Stimulated activated CD4-positive, alpha-beta T cell treated with anti-CD3 and anti-CD28 coated beads, Interleukin-4, amount 100 ng/mL, for 1 hour (primary cell): ENCODE measurements at places on chromosomes 16 and 17.

DNA sequence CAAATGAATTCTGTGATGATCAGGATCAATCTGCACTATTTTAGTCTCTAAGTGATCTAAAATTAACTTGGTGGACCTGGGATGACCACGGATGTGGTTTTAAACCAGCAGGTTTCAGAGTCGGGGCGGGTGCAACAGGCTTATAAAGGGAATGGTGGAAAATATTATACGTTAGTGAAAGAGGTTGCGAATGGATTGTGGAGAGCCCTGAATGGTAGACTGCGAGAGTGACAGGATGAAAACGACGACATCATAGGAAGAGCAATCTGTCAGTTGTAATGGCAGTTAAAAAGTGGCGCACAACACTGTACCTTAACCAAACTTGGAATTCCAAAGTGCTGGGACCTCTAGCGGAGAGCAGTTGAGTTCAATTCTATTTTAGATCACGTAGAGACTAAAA lies 1.2 kb upstream of the CYB5B start:
- DNase-seq, result no peak

DNA sequence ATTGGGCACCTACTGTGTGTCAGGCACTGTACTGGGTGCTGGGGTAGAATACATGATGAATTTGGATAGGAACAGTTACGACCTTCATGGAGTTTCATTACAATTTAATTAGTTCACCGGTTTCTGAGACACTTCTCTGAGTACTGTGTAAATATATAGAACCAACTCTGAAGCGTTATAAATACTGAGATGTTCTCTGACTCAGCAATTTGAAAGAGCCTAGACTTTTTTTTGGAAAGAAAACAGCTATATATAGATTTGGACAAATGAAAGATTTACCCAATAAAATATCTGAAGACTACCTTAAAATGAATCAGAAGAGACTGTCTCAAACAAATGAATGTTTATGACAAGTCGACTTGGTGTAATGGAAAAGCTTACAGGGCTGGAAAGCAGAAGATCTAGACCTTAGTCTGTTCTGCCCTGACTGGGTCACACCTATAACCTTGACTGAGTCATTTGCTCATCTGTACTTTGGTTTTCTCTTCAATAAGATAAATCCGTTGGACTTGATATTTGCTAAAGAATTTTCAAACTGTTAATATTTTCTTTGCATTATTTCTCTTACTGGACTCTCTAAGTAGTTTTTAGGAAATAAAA lies 4.6 kb upstream of the GAN start:
- no peak for DNase-seq

- no peak for DNase-seq
These were observed 15.1 kb downstream of the SSH2 start for GRCh38 chr17:29914819-29915537.

- DNase-seq, result no peak
These were observed 1.2 kb upstream of the MGAT5B start for GRCh38 chr17:76866774-76867577.

DNA sequence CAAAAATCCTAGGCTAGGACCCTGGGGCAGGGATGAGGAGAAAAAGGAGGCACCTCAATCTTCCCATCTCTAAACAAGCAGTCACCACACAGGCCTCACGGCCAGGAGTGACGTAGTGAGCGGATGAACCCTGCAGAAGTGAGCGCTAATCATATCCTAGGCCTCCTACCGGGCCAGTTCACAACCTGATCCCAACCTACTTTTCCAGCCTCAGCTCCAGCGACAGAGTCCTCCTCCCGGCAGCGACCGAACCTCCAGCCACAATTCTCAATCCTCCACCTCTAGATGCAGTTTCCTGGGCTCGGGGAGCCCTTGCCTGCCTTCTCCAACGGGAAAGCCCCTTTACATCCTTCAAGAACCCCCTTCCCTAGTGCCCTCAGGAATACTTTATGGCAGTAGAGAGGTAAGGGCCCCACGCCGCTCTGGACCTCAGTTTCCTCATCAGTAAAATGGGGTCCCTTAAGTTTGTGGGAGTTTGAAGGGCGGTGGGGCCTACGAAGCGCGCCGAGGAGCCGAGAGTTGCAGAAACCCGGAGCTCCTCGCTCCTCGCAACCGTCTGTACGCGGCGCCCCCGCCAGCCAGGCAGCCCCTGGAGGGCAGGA lies 1.4 kb downstream of the ZNF668 start:
- DNase-seq, result peak; percentile 24

DNA sequence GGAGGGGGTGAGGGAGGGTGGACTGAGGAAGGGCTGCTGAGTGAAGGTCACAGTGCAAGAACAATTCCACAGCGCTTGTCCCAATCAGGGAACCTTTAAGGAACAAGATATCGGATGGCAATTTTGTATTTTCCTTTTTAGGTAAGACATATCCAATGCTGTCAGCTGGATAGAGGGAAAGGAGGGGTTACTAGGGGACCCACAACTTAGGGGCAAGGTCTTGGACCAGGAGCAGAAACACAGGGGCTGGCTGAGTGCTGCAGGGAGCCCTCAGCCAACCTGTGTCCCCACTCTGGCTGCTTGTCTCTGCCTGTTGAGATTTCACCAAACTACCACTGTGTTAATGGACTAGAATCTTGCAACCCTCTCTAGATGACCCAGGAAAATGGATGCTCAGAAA lies 47.6 kb downstream of the AKAP1 start:
- DNase-seq, result no peak

GRCh38 chr16:15726715-15727114 lies 76.7 kb downstream of the NDE1 start:
- DNase-seq, result no peak

DNA sequence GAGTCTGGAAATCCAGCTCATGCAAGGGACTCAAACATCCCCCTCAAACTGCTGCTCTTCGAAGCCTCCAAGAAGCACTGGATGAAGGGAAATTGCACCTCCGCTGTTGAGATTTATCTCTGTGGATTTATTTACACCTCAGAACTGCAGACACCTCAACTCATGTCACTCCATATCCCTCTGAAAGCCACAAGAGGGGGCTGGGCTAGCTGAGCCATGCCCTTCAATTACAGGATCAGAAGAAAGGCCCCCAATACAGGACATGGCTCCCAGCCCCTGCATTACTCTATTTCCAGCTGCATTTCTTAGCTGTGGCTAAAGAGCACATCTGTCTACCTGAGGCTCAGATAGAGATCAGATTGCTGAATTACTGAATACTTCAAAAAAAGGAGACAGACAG lies 103.1 kb upstream of the DYNLRB2 start:
- DNase-seq, result no peak

- DNase-seq, result no peak
These were observed 43.5 kb downstream of the HS3ST2 start for GRCh38 chr16:22857296-22858025.

DNA sequence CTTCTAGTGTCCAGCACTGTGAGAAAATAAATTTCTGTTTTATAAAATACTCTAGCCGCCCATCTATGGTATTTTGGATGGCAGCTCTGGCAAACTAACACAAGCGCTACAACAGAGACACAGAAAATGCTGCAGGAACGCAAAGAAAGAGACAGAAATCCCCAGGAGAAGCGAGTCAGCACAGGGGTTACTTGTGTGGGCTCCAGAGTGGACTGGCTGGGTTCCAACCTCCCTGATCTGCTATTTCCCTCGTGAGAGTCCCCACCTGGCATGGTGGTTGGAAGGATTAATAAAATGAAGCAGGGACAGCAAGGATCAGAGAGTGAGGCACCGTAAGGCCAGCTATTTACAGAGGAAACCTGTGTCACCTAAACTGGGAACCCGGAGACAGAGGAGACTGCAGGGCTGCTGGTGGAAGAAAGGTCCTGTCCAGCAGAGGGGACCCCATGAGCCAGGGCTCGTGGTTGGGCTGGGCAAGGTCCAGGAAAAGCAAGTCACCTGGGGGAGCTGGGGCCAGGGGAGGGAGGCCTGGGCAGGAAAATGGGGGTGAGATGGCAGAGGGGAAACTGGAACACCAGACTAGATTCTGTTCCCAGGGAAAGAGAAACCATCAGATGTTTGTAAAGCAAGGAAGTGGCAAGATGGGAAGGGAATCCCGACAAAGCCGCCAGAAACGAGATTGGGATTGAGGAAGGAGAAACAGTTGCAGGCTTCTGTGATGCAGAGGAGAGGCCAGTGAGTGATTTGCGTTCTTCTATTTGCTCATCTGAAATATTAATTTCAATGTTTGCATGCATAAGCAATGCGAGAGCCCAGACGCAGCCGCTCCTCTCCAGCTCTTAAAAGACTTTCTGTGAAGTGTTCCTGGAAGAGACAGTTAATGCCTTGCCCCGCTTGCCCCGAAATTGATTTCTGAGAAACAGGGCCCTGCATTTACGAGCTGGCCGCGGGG lies 63.0 kb upstream of the TEKT3 start:
- no peak for DNase-seq

DNA sequence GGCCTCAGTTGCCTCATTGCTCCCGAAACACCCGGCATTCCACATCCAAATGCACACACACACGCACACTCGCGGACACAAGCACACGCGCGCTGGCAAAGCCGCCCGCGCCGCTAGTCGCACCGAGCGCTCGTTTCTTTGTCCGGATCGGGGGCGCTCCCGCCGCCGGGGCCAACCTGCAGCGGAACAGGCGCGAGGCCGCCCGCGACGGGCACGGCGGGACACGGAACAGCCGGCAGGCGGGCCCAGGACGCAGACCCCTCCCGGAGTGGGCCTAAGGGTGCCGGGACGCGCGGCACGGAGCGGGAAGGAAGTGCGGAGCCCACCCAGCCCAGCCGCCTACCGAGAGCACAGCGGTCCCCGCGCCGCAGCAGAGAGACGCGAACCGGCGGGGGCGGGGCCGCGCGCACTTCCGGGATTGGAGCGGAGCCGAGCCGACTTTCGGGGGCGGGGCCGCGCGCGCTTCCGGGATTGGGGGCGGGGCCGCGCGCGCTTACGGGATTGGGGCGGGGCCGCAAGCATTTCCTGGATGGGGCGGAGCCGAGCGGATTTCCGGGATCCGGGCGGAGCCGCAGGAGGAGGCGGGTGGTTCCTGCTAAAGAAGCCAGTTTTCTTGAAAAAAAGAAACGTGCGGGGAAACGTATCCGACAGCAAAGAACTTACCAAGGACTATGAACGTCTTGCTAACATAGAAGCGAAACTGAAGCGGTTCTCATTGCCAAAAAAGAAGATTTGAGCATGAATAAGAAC lies at the start of gene CYBC1:
Gene CYBC1 (minus strand): TSS at position 396 of the 750 bp plus-strand sequence. CDS start 1,498 bp downstream, outside the sequence.
- DNase-seq, result peak; percentile 96

DNA sequence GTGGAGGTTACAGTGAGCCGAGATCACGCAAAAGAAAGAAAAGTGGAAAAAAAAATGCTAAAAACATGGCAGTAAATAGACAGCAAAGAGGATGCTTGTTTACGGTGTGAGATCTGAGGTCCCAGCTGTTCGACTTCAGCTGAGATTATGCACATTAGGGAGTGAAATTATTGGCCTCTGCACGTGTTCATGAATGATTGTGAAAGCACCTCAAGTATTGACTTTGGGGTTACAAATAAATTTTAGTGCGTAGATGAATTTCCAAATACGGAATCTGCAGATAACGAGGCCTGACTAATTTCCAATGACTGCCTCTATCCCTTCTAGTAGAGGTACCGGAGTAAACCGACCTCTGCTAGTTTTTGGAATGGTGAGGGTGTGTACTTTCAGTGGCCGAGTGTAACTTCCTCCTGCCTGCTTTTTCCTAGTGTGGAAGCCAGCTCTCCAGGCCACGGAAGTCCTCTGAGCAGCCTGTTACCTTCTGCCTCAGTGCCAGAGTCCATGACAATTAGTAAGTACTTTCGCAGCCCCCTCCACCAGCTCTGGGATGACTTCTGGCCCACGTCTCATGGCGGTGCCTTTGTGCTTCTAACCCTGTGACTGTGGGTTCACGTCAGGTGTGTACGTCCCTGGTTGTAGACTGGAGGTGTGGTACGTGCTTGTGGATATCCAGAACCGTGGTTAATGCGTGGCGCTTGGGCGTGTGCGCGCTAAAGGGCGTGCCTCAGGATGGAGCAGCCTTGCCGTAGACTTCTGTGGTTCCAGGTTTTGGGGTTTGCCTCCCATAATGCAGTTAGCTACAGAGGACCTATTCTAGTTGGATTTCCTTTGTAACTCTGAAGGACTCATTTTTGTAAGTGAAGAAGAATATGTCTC lies 102.1 kb downstream of the SNX29 start:
- DNase-seq, result no peak

DNA sequence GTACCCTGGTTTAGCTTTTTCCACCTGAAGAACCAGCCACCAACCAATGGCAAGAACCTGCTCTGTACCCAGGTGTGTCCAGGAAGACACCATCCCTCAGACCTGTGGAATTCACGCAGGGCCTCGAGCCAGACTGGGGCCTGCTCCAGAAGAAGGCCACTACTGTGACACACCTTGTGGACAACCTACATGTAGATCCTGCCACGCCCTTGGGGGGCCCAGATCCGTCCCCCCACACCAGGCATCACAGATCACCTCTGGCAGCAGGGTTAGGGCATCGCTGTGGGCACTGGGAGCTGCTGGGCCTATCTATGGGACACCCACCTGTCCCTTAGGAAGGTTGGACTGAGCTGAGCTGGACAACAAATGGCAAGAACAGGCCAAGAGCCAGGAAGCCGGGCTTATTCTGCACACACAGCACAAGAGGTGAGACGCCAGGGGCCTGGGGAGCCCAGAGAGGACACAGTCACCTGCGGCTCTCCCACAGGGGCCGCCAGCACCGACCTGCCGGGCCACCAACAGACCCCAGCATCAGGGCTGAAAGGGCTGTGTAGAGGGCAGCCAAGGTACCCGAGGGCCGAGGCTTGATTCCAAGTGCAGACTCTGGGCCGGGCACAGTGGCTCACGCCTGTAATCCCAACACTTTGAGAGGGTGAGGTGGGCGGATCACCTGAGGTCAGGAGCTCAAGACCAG lies 7.7 kb downstream of the FAAP100 start:
- no peak for DNase-seq

- no peak for DNase-seq
These were observed 30.3 kb downstream of the MMD start for GRCh38 chr17:55391244-55391757.

DNA sequence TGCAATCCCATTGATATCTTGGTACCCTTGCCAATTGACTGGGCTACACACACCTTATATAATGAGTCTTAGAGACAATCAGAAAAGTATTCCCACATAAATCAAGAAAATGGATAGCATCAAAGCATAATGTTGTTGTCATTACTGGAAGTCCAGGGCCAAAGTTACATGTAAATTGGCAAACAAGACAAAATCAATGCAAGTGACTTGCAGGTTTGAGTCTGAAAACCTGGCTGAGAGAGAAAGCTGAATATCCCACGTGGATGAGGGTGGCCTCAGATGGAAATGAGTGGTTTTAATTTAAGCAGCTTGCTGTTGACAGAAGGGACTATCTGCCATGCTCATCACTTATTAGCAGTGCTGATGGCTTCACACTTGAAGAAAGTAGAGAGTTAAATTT lies 324.0 kb upstream of the MON1B start:
- DNase-seq, result no peak

DNA sequence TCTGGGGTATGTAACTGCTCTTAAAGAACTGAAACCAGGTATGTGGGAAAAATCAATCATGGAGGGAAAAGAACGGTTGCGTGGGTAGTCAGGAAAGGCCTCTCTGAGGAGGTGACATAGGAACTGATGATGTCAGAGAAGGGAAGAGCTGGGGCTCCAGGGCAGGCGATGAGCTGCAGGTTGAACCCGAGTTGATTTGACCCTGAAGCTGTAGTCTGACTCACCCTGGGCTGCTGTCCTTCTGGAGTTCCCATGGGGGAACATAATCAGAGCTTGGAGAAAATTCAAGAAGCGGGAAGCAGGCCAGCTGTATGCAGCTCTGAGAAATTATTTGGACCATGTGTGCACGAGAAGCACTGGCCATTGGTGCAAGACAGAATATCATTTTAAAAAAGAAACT lies 16.7 kb downstream of the SLC6A2 start:
- no peak for DNase-seq
